Activated naive CD4-positive, alpha-beta T cell treated with anti-CD3 and anti-CD28 coated beads for 36 hours (primary cell): ENCODE measurements at places on chromosomes 3 and 15. TPM values are rescaled to one million over a fixed set of nuclear protein-coding genes. Genes with fewer than 3 reads are reported as not detected.

DNA sequence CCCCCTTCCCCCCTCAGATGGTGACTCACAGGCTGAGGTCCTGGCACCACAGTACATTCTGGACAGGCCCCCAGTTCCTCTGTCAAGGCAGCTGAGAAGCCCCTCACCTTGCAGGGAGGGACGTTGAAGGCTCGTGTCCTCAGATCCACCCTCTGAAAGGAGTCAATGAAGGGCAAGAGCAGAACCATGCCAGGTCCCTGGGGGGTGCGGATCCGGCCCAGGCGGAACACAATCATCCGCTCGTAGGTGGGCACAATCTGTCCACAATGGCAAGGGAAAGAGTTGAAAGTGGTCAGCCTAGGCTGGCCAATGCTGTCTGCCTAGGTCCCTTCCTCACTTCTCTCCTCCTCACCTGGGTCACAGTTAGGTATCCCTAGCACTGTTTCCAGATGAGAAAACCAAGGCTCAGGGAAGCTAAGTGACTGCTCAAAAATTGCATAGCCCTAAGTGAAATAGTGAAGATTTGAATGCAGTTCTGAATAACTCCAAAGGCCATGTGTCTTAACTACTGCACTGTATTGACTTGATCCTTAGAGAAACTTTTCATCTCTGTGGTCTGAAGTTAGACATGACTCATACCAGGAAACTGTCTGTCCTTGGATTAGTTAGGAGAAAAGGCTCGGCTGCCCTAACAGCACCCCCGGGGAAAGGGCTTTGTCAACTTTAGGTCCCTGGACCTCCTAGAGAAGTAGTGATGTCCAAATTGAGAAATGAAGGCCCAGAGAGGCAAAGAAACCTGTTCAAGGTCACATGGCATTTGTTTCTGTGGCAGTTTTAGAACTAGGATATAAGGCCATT, 2.9 kb downstream of the STOML1 start:
- DNase-seq = no peak

DNA sequence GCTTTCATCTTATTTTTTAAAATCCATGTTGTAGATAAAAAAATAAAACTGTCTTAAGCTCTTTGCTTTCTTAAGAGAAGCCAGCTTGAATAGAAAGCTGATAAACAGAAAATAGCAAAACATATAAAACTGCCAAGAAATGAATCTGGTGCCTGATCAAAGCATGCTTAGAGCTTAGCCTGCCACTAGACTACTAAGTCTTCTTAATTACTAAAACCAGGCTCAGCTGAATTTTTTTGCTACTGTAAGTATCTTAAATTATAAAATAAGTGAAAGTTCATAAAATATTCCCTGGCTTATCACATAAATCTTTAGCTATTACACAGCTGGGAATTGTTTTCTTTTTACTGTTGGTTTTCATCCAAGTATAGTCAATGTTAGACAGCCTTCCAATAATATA, 803.9 kb downstream of the DIPK2A start:
- DNase-seq = no peak

DNA sequence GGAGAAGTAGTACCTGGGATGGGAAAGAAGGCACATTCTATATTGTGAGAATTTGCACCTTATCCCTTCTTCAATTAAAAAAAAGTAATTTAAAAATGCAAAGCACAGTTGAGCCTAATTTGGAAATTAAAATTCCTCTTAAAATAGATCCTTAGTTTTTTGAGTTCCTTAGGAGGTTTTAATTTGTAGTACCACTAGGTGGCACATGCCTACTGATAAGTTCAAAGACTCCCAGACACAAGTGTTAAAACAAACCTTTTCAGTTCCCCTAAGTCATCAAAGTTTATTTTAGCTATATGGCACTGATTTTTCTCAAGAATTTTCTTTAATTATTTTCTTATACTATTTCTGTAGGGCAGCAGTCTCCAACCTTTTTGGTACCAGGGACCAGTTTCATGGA, 127.6 kb upstream of the AZI2 start:
- DNase-seq = no peak

- no peak for DNase-seq
Measured at GRCh38 chr3:124636101-124636862, 94.0 kb upstream of the UMPS start.

- no peak for DNase-seq
Measured at GRCh38 chr3:128870347-128870746, 9.1 kb upstream of the ACAD9 start.

GRCh38 chr3:168453623-168454022, 357.9 kb upstream of the GOLIM4 start:
- DNase-seq = no peak

DNA sequence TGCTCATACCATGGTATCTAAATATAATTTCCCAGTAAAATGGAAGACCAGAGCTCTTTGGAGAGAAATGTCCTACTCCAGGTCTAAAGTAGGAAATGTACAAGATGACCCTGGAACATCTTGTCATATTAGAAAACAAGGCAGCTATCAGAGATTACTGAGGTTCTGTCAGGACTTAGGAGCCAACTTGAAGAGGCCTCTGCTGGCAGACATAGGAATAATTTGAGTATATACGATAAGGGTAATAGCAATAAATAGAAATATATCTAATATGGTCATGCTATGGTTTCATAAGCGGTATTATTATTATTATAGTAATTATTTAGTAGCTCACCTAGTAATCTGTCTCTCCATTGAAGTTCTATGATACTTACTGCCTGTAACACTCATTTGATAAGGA, 224.2 kb downstream of the SOX2 start:
- DNase-seq = no peak

DNA sequence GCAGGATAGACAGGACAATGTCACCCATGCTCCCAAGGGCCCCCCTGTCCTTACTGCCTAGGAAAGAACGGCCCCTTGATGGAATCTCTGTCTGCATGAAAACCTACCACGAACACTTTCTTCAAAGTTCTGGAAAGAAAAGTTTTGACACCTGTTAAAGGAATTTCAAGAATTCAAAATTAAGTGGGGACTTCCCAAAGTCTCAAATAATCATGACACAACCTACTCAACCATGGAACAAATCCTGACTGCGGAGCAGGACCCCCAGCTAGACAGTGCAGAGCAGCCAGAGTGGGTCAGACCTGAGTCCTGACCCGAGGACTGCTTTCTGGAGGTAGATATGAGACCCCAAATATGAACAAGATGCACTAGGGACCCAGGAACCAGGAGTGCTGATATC, 245.3 kb upstream of the NSMCE3 start:
- DNase-seq = no peak

DNA sequence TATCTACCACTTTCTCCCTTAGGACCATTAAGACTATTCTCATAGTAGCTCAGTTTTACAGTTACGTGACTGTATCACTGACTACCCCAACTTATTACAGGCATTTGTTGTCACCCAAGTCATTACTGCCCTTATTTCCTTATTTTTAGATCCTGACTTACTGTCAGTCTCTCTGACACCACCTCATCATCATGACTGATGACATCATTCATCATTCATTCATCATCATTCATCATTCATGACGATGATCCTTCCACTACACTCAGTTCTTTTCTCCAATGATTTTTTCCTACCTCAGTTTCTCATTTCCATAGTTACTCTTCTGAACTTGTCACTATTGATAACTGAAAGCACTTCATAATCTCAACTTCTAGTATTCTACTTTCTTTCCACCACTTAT, 83.8 kb downstream of the ADAM10 start:
- no peak for DNase-seq

DNA sequence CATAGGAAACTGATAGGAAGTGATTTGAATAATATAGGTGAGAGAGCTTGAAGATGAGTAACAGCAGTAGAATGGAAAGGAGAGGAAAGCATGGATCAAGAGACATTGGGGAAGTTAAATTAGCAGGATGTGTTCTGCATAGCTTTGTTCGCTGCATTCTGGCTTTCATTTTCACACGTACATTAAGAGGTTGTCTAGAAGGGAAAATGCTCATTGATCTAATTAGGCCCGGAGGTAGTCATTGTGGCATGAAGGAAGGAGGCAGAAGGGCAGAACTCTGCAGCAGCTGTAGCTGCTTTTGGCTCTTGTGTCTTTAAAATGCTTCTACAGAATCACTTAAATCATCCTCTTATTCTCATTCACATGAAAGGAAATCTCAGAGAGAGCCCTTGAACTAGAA, 40.3 kb downstream of the KCNAB1 start:
- peak; percentile 20 for DNase-seq

- peak; percentile 36 for DNase-seq
Measured at GRCh38 chr3:58026598-58026997, 18.4 kb downstream of the FLNB start.

DNA sequence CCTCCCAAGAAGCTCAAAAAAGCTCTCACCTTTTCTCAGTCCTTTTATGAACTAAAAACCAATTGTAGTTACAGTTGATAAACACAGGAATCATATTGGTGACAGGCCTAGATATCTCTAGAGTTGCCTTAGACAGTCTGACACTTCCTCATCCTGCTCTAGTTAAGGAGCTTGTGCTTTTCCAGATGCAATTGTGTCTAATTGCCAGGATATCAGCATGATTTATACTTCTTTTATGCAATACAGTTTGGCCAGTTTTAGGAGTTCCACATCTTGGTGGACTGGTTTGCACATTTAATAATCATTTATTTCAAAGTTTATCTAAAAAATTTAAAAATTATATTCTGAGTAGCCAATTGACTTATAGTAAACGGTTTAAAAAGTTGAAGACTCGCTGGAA, 95.7 kb downstream of the DUT start:
- DNase-seq = no peak

The SLC12A1 gene
- not detected for total RNA-seq

The ANKRD63 gene
- not detected for total RNA-seq

The BLOC1S6 gene
- 36.8 TPM for total RNA-seq

The IL17RE gene
- 0.24 TPM for total RNA-seq

The SATB1 gene
- total RNA-seq = 303 TPM
